Thymus (tissue), 14 donors: ENCODE measurements at places on chromosomes 4 and X.

GRCh38 chr4:48708610-48709009, 71.5 kb downstream of the FRYL start:
- no peaks in the 10 kb centered on the region for H3K4me1 ChIP-seq
- no peak overlapping the region for H3K4me3 ChIP-seq
- no peaks in the 10 kb centered on the region for H3K27me3 ChIP-seq
- H3K27ac ChIP-seq, result no peak overlapping the region

- H3K4me1 ChIP-seq, result no peaks in the 10 kb centered on the region
- H3K36me3 ChIP-seq, result no peaks in the 10 kb centered on the region
- H3K27me3 ChIP-seq, result no peaks in the 10 kb centered on the region
- DNase-seq, result no peak
- no peak overlapping the region for H3K4me3 ChIP-seq
Measured at GRCh38 chrX:22396408-22396807, 123.7 kb downstream of the CBLL2 start.

DNA sequence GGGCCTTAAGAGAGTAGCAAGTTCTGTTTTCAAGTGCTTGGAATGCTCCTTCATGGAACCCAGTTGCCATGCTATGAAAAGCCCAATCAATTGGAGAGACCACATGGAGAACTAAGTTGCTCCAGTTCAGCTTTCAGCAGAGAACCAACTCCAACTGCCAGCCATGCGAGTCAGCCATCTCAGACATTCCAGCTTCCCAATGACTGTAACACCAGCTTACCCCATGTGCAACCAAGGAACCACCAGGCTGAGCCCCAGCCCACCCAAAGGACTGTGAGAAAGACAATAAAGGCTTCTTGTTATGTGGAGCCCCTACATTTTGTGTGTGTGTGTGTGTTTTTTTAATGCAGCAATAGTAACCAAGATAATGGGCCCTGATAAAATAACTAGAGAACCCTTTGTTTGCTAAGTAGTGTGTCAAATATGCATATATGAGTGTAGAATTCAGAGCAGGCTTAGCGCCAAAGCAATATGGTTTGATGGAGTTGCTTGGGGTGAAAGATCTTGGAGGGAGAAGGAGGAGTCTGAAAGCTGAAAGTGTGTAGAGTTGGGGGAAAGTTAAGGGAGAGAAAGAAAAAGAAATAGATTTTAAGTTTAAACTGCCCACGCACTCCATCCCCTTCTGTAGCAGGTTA, 35.0 kb upstream of the CCKAR start:
- H3K36me3 ChIP-seq, result no peaks in the 10 kb centered on the region

DNA sequence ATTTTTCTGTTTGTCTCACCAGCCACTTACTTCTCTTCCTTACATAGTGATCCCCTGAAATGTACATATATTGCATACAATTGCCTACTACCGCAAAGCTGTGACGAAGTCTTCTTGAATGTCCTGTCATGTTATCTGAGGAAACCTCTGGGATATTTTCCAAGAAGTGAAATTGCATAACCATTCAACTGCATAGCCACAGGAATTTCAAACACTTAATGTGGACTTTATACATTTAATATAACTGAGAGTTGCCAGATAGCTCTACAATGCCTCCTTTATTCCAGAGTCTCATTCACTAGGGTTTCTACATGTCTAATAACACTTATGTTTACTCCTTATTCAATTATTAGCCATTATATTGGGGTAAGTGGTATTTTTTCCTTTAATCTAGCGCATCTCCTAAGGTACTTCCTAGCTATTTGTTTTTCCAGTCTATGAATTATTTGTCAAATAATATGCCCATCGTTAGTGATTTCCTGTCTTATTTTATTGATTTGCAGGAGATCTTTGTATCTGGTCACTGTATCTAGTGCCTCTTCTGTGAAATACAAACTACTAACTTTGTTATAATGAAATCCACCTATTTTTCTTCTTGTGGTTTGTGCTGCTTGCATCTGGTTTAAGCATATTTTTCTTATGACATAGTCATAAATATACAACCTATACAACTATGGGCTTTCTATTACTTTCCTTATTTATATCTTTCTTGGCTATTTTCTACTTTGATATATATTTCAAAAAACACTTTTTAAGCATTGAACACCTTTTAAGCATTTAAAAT, 69.2 kb upstream of the GRID2 start:
- no peaks in the 10 kb centered on the region for H3K4me1 ChIP-seq
- no peak overlapping the region for H3K4me3 ChIP-seq
- H3K27me3 ChIP-seq, result no peaks in the 10 kb centered on the region
- H3K36me3 ChIP-seq, result no peaks in the 10 kb centered on the region
- DNase-seq, result no peak
- no peak overlapping the region for H3K27ac ChIP-seq

- peaks cover 41% of the 10 kb centered on the region for H3K27me3 ChIP-seq
- no peak within 1 kb of the TSS for H3K4me3 ChIP-seq
- H3K27ac ChIP-seq, result no peak within 1 kb of the TSS
- H3K4me1 ChIP-seq, result peaks cover 5% of the 10 kb centered on the region
- no peak for DNase-seq
Measured at GRCh38 chr4:48483006-48483776, at the start of gene SLC10A4. TSS of gene SLC10A4 (plus strand) at chr4:48483343. CDS start at chr4:48483562, 219 bp downstream.

GRCh38 chr4:4402966-4403365, 16.1 kb downstream of the NSG1 start:
- no peak overlapping the region for H3K27ac ChIP-seq
- DNase-seq, result no peak
- H3K4me1 ChIP-seq, result no peaks in the 10 kb centered on the region
- no peak overlapping the region for H3K4me3 ChIP-seq
- no peaks in the 10 kb centered on the region for H3K36me3 ChIP-seq
- no peaks in the 10 kb centered on the region for H3K27me3 ChIP-seq

DNA sequence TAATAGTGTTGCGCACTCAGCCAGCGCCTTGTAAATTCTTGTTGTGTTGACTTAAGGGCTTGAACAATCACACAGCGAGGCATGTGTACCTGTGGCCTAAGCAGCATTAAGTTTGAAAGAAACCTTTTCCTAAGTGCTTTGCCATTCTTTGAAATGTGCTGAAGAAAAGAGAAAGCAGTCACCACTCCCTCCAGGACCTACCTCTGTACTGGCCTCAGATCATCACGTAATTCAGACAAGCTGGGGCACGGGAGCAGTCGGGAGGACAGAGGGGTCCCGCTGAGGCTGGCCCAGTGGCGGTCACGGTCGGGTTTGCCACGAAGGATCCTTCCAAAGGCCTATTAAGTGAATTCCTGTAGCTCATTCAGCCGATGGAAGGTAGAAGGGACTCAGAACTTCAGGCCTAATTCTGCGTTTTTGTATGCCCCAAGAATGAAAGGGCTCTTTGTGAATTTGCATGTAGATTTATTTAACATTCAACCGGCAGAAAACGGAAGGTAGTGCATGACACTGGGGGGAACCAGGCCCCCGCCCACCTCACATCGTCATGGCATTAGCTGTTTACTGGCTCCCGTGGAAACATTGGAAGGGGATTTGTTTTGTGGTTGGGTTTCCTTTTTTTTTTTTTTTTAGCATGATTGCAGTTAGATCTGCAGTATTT, 106.3 kb downstream of the TRAPPC11 start:
- H3K4me3 ChIP-seq, result no peak overlapping the region
- H3K27me3 ChIP-seq, result no peaks in the 10 kb centered on the region
- DNase-seq, result no peak
- no peak overlapping the region for H3K27ac ChIP-seq
- no peaks in the 10 kb centered on the region for H3K36me3 ChIP-seq
- H3K4me1 ChIP-seq, result no peaks in the 10 kb centered on the region

GRCh38 chr4:107815158-107815557, 9.6 kb upstream of the SGMS2 start:
- H3K27me3 ChIP-seq, result peaks cover 8% of the 10 kb centered on the region
- no peaks in the 10 kb centered on the region for H3K4me1 ChIP-seq
- DNase-seq, result no peak
- H3K36me3 ChIP-seq, result no peaks in the 10 kb centered on the region
- no peak overlapping the region for H3K4me3 ChIP-seq

GRCh38 chrX:85930099-85930498, 117.3 kb downstream of the CHM start:
- no peak overlapping the region for H3K4me3 ChIP-seq
- no peak for DNase-seq
- H3K27me3 ChIP-seq, result no peaks in the 10 kb centered on the region
- H3K27ac ChIP-seq, result no peak overlapping the region
- no peaks in the 10 kb centered on the region for H3K4me1 ChIP-seq

DNA sequence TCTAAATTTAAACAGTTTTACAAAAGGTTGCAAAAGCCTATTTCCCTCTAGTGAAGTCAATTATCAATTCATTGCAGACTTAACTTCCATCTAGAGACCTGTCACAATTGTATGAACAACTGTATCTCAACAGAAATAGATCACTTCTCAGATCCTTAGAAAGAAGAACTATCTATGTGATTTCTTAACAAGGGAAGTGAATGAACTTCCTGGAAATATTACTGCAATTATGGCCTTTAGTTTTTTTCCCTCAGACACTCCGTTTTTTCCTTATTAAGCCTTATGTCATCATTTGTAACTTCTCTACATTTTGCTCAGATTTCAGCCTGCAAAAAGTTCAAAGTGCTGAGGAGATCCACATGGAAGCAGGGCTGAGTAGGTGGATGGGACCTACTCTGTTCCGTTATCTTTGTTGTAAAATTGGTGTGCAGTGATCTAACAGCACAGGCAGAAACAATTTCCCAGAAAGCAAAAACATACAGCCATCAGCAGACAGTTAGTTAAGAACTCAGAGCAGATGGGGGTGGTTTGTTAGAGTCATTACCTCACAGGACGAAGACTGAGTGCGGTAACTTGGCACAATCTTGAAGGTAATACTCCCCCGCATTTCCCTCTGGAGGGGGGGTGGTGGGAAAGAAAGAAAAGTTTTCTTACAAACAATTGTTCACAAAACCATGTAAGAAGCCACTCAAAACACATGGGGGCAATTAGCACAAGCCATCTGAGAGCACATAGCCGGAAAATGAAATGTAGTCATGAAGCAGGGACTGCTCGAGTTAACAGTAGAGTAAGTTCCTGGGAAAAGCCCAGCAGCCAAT, 112.3 kb downstream of the NYX start:
- H3K4me3 ChIP-seq, result no peak overlapping the region
- no peaks in the 10 kb centered on the region for H3K36me3 ChIP-seq
- H3K4me1 ChIP-seq, result peaks cover 13% of the 10 kb centered on the region
- H3K27ac ChIP-seq, result peak overlapping the region; percentile 44
- no peaks in the 10 kb centered on the region for H3K27me3 ChIP-seq
- DNase-seq, result peak; percentile 28

- H3K4me1 ChIP-seq, result no peaks in the 10 kb centered on the region
- H3K27ac ChIP-seq, result no peak overlapping the region
- H3K27me3 ChIP-seq, result no peaks in the 10 kb centered on the region
- H3K36me3 ChIP-seq, result no peaks in the 10 kb centered on the region
- no peak overlapping the region for H3K4me3 ChIP-seq
Measured at GRCh38 chr4:136438645-136439044, 1093.6 kb downstream of the PCDH18 start.

GRCh38 chrX:68983004-68983857, 154.4 kb downstream of the EFNB1 start:
- no peaks in the 10 kb centered on the region for H3K27me3 ChIP-seq
- no peaks in the 10 kb centered on the region for H3K36me3 ChIP-seq
- no peaks in the 10 kb centered on the region for H3K4me1 ChIP-seq
- H3K4me3 ChIP-seq, result no peak overlapping the region

DNA sequence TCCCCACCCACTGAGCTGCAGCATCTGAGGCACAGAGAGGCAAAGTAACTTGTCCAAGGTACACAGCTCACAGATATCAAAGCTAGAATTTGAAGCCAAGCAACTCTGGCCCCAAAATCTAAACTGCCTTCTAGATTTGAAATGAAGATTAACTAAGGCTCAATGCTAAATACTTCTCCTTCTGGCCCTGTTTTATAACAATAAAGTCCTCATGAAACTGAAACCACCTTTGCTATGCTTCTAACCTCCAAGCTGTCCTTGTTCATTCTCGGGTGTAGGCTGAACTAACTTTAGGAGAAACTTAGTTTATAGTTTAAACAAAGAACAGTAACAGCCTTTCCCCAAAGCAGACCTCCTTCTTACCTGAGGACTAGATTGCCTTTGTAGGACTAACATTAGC, 93.6 kb downstream of the DCTD start:
- H3K4me1 ChIP-seq, result peaks cover 19% of the 10 kb centered on the region
- no peak for DNase-seq
- no peaks in the 10 kb centered on the region for H3K27me3 ChIP-seq
- H3K4me3 ChIP-seq, result no peak overlapping the region
- no peaks in the 10 kb centered on the region for H3K36me3 ChIP-seq
- no peak overlapping the region for H3K27ac ChIP-seq

GRCh38 chr4:81562093-81562492, 90.4 kb upstream of the RASGEF1B start:
- H3K4me3 ChIP-seq, result no peak overlapping the region
- no peaks in the 10 kb centered on the region for H3K27me3 ChIP-seq
- DNase-seq, result peak; percentile 38
- no peaks in the 10 kb centered on the region for H3K36me3 ChIP-seq
- peaks cover 3% of the 10 kb centered on the region for H3K4me1 ChIP-seq
- H3K27ac ChIP-seq, result no peak overlapping the region

DNA sequence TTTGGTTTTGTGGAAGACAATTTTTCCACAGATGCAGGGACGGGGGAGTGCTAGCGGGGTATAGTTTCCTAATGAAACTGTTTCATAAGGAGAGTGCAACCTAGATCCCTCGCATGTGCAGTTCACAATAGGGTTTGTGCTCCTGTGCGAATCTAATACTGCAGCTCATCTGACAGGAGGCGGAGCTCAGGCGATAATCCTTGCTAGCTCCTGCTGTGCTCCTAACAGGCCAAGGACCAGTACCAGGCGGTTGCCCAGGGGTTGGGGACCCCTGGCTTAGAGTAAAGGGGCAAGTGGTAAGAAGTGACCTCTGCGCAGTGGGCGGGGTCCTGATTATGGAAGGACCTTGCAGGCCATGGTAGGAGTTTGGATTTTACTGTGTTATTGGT, 3.8 kb downstream of the SCML1 start:
- H3K27me3 ChIP-seq, result no peaks in the 10 kb centered on the region
- no peak overlapping the region for H3K4me3 ChIP-seq
- no peaks in the 10 kb centered on the region for H3K36me3 ChIP-seq
- H3K4me1 ChIP-seq, result no peaks in the 10 kb centered on the region

DNA sequence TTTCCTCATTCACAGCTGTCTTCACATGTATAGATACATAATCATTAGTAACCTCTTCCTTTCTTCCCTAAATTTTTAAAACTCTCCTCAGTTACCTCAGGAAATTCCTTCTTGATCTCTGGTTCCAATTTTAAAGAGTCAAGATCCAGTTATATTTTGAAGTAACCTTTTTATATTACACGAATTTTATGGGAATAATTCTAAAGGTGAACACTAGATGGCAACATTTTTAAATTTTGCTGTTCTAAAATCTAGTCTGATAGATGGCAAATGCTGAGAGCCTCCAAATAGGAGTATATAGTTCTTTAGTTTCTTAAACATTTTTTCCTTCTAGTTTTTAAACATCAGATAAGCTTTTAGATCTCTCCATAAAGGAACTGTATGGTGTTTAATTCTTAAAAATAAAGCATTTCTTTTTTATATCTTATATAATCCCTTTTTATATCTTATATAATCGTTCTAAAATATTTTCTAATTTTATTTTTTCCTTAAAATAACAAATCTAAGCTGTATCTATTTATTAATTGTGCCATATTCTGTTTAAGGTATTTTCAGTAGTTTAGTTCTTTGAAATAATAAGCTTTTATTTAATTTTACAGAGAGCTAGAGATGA, 37.9 kb upstream of the PAPSS1 start:
- no peaks in the 10 kb centered on the region for H3K4me1 ChIP-seq
- H3K27me3 ChIP-seq, result no peaks in the 10 kb centered on the region
- no peak overlapping the region for H3K4me3 ChIP-seq
- DNase-seq, result peak; percentile 14
- no peak overlapping the region for H3K27ac ChIP-seq

- no peak overlapping the region for H3K27ac ChIP-seq
- H3K4me3 ChIP-seq, result no peak overlapping the region
- DNase-seq, result peak; percentile 47
- no peaks in the 10 kb centered on the region for H3K36me3 ChIP-seq
- H3K27me3 ChIP-seq, result no peaks in the 10 kb centered on the region
Measured at GRCh38 chrX:39905538-39905891, 192.2 kb downstream of the BCOR start.
